ENCODE measurements at places on chromosomes 16 and 17. TPM values are rescaled to one million over a fixed set of nuclear protein-coding genes. Genes with fewer than 3 reads are reported as not detected.

- no peak for DNase-seq
These were observed 37.9 kb downstream of the SOX8 start for GRCh38 chr16:1019231-1020090.

DNA sequence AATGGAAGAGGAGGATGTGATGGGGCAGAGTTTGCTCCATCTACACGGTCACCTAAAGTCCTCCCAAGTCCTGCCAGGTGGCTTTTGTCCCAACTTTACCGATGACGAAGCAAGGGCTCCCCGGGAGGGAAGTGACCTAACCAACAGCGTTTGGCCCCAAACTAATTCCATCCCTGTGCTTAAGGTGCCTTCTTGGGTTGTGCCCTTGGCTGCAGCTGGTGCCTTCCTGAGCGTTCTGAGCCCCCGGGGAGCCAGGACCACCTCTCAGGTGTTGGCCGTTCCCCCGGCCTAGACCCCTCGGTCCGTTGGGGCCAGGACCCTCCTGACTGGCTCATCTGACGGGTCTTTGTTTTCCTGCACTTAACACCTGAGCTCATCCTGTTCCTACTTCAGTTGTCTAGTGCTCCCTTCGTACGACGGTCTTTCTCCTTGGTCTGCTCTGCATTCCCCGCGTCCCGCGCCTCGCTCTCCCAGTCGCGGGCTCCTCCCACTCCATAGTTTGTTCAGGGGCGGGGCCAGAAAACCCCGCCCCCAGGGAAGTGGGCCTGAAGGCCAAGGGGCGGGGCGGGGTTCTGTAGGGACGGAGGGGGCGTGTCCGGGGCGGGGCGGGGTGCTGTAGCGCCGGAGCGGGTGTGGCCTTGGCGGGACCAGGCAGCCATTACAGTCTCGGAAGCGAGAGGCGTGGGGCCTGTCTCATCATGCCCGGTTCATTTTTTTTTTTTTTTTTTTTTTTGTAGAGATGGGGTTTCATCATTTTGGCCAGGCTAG, 822 bp upstream of the ZSCAN10 start:
- no peak for DNase-seq

LCMT1 gene
- 44.2 TPM for total RNA-seq

CDK3 gene
- 11.9 TPM for total RNA-seq

DNA sequence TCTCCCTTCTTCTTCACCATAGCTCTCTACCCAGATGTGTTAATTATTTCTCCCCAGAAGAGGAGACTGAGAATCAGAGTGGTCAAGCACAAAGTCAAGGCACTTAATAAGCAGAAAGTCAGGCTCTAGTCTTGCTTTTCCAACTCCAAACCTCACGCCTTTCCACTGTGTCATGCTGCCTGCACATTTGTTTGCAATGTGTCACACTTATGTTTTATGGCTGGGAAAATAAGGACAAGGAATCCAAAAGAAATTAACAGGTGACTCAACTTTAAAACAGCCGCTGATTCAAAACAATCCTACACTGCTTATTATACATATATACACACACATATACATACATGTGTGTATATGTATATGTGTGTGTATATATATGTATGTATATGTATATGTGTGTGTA, 255.7 kb upstream of the DYNLRB2 start:
- no peak for DNase-seq

DNA sequence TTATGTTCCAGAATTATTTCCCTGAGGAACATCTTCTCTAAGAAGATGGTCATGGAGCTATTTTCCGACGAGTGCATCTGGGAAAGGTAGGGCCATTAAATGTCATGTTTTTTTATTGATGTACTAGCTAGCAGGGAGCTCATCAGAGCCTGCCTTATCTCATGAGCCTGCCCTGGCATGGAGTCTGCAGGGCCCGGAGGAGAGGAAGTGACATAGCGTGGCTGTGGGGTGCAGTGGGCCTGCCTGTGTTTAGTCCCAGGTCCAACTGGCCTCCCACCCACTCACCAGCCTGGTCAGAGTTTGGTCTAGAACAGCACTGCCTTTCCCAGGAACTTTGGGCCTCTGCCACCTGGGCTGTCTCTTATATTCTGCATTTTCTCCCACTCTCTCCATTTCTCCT, 389.8 kb downstream of the SNX29 start:
- no peak for DNase-seq

KRT9 gene
- not detected for total RNA-seq

DNA sequence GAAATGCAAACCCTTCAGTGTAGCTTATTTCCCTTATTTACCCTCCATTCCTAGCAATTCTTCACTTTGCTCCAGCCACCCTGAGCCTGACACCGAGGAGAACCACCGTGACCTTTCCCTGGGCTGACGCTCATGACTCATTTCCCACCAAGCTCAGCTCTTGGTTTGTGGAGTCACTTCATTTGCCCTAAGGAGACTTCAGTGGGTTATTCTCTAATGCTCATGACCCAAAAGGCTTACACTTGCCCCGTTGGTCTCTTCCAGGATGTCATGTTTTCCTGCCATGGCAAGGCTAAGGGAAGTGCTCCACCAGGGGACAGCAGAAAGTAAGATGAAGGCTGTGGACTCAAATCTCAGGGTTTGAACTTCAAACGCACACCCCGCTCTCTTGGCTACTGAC, 161.0 kb downstream of the CBLN1 start:
- no peak for DNase-seq

TMEM114 gene
- not detected for total RNA-seq

- no peak for DNase-seq
These were observed 89.4 kb downstream of the C16orf78 start for GRCh38 chr16:49462989-49463371.

NUBP2 gene
- 85.8 TPM for total RNA-seq

DNA sequence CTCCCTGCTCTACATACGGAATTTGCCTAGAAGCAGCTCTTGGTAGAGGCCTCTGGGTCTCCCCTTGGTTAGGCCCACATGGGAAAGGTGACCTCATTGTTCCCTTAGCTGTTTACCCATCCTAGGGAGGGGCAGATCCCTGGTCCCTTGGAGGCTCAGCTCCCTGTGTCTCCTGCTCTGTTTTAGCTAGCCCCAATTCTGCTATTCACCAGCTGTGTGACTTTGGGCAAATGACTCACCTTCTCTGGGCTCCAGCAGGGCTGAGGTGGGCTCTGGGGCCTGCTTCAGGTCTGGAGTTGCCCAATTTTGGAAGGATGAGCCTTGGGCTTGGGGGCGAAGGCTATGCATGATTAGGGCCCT, 3.9 kb downstream of the ABCC3 start:
- no peak for DNase-seq

GRCh38 chr16:57536306-57537193, at the start of gene CCDC102A:
Gene CCDC102A (minus strand): TSS chr16:57536571. CDS start chr16:57529177, 7,394 bp downstream.
- DNase-seq = no peak

DNA sequence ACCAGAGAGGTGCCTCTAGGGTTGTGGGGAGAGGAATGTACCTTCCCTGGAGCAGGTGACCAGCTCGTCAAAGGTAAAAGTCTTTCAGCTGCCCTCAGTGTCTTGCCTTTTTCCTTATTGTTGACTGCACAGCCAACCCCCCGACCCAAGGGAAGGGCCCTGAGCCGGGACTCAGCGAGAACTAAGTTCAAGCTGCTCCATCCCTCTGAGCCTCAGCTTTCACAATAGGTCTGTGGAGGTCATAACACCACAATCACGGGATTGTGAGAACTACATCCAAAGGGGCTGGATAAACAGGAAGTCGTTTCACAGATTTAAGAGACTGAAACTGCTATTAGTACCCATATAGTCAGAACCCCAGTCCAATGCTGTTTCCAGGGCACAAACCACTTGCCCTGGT, 2.6 kb upstream of the KRT36 start:
- no peak for DNase-seq

- peak; percentile 48 for DNase-seq
These were observed 24.8 kb upstream of the NSRP1 start for GRCh38 chr17:30091771-30092170.

DNA sequence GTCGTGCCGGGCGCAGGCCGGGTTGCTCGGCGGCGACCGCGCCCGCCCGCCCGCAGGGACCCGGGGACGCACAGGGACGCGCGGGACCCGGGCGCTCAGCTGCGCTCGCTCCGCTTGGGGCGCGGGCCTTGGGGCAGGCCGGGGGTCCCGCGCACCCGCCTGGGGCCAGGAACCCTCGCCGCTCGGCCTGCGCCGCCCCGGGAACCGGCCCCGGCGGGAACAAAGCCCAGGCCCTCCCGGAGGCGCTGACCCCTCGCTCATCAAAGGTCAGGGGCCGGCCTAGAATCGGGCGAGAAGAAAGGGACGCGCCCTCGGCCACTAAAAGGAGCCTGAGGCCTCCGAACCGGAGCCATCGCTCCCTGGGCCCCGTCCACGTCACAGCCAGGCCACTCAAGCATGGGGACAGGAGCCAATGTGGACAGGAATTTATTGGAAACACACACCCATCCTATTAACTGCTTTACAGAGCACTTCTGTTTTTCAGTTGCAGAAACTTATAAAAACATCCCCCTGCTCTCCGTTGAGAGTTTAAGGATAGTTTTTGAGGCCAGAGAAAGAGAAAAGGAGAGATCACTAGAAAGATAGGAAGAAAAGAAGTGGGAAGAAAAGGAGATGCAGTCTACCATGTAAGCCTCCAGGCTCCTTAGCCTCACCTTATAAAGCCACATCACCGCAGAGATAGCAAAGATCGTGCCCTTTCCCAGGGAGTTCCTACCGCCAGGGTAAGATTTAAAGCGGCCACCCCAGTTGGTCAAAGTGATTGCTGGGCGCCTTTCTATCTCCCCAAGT, 558 bp upstream of the ZFHX3 start:
- DNase-seq = no peak

DNA sequence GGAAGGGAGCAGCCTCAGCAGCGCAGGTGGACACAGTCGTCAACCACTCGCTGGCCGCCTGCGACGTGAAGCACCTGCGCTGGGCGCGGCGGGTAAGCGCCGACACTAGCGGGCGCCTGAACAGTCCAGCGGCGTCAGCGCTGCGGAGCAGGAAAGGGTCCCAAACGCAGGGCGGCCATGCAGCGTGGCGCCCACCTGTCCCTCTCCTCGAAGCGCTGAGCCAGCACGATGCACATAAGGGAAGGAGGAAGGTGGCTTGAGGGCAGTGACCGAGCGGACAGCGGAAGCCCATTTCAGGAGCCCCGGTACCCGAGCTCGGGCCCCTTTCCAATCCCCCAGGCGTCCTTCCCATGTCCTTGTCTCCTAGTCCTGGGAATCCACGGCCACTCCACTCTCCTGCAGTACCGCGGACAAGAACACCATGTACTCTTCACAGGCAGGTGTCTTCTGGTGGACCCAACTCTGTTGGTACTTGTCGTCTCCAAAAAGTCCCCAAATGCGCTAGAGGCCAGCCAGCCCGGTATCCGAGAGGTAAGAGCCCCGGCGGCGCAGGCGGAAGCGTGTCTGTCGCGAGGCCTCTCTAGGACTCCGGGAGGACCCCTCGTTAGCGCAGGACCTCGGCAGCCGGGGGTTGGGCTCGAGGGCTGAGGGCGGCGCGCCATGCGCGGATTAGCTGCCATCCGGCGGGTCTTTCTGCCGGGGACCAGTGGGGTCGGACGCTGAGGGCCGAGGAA, 14.4 kb downstream of the ZNF232 start:
- DNase-seq = no peak

DNA sequence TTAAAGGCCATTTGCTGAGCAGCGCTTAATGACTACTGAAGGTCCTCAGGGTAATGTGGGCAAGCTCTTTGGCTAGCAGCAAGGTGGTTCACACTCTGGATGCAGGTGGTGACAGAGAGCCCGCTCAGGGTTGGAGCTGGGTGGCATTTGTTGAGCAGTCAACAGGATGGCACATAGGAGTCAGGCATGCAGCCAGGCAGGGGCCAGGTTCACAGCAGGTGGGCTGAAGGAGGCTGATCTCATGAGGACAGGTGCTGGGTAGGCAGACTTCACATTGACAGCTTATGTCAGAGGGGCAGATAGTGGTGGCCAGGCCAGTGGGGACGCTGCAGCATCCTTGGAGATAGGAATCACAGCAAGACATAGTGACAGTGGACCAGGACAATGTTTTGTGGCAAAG, 4.5 kb downstream of the KRTAP3-1 start:
- no peak for DNase-seq

DNA sequence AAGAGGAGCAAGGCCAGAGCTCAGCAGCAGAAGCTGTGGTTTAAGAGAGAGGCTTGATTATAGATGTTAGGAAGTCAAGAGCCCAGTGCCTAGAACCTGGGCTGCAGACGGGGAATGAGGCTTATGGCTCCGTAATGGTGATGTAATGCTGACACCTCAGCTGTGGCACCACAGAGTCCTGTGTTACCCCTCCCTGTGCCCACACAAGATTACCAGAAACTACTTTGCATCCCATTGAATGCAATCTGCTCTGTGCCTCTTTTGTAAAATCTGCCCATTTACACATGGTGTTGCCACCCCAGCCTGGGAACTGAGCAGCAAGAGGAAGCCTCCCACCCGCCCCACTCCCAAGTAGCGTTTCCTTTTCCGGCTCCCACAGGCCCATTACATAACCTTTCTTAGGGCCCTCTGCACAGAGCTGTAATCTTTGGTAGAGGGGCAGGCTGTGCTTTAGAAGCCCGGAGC, 57.0 kb downstream of the PITPNC1 start:
- no peak for DNase-seq

DNA sequence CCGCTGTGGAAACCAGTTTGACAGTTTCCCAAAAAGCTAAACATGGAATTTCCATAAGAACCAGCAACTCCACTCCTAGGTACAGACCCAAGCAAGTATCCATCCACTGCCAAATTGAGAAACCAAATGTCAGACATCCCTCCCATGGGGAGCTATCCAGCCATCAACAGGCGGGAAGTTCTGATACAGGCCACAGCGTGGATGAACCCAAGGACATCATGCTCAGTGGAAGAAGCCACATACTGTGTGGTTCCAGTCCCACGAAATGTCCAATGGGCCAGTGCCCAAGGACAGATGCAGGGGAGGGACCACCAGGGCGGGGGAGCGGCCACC, 12.6 kb upstream of the BAIAP2 start:
- DNase-seq = no peak

Data from Panc1 (cell line).